ENCODE measurements at places on chromosomes 2 and 18.
A peak's percentile ranks its signal among the peaks of the same experiment; 100 is the strongest.

- no peak for DNase-seq
Measured at GRCh38 chr2:58614219-58614618, 373.1 kb upstream of the FANCL start.

DNA sequence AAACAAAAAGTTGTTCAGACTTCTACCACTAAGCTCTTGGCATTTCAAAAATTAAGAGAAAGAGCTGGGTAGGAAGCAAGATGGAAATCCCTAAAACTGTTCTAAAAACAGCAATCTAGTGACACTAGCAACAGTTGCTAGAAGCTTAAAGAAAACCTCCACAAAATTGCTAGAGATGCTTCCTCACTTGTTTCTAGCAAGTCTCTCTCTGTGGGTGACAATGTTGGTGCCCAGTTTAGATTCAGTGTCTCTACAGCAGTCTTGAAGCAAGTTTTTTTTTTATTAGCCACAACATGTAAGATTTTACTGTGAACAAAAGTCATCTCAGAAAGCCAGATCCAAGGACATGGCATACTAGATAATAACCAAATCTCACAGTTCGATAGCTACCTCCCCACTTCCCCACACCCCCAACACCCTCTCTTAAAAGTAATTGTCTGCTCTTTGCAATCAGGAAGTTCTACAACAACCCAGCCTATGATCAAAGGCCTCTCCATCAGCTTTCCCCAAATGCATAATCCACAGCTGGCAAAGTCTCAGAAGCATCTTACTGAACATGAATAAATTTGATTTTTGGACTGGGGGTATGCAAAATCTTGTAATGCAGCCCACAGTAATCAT, 70.0 kb downstream of the ANKRD44 start:
- no peak for DNase-seq

DNA sequence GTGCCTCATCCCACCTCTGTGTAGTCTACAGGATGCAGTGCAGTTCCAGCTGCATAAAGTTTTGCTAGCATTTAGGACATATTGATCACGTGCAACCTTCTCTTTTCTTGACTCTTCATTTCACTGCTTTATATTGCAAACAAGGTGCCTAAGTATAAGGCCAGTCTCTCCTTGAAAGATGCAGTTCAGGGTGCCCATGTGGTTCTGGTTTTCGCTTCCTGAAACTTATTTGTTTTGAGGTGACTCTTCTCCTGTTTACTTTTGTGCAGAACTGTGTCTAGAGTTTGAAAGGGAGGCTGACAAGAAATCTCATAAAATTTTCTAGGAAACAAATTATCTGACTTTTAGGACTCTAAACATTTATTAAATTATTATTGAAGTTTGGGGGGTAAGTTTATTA, 189.9 kb downstream of the UBE2E3 start:
- no peak for DNase-seq

GRCh38 chr18:11955239-11956029, 25.9 kb upstream of the IMPA2 start:
- no peak for DNase-seq

- no peak for DNase-seq
Measured at GRCh38 chr2:234081970-234082822, 31.7 kb downstream of the SPP2 start.

- peak; percentile 45 for DNase-seq
Measured at GRCh38 chr2:636641-637405, 40.4 kb downstream of the TMEM18 start.

GRCh38 chr2:193153576-193153975, 958.8 kb upstream of the TMEFF2 start:
- DNase-seq = no peak

DNA sequence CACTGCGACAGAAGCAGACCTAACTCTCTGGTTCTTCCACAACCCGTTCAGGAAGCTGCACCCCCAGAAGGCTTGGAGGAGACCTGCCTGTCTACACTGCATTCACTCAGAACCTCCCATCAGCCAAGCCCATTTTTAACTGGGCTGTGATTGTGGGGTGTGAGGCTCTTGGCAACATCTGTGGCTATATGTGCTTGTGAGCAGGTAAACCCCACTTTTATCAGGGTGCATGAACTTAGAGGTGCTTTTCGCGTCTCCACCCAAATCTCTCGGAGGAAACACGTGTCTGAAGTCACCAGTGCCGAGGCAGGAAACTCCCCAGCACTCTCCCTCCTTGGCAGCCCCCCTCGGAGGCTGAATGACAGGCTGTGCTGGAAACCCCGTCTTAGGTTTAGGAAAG, 158.2 kb upstream of the SALL3 start:
- no peak for DNase-seq

DNA sequence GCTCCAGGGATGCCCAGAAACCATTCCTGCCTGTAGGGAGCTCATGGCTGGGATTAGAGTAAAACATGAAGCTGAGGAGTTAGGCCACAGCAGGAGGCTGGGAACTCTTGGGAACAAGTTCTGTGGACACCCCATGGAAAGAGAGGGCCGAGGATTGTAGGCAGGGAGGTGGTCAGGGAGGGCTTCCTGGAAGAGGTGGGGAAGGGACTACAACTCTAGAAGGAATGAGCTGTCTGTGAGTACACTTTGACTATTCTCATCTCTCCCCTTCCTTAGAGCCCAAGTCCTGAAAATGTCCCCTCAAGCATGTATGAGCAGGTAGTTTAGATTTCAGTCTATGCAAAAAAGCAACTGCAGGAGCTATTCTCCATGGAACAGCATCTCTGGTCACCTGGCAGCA, 139.9 kb upstream of the GLI2 start:
- no peak for DNase-seq

- DNase-seq = no peak
Measured at GRCh38 chr2:32963941-32964340, 17.2 kb downstream of the LTBP1 start.

GRCh38 chr18:12060182-12060870, 33.3 kb upstream of the ANKRD62 start:
- DNase-seq = no peak

GRCh38 chr2:106981491-106981890, 95.5 kb upstream of the ST6GAL2 start:
- no peak for DNase-seq

GRCh38 chr18:65922103-65922502, 171.3 kb downstream of the CDH7 start:
- DNase-seq = no peak

- DNase-seq = no peak
Measured at GRCh38 chr2:190378880-190379237, 29.3 kb upstream of the MFSD6 start.

DNA sequence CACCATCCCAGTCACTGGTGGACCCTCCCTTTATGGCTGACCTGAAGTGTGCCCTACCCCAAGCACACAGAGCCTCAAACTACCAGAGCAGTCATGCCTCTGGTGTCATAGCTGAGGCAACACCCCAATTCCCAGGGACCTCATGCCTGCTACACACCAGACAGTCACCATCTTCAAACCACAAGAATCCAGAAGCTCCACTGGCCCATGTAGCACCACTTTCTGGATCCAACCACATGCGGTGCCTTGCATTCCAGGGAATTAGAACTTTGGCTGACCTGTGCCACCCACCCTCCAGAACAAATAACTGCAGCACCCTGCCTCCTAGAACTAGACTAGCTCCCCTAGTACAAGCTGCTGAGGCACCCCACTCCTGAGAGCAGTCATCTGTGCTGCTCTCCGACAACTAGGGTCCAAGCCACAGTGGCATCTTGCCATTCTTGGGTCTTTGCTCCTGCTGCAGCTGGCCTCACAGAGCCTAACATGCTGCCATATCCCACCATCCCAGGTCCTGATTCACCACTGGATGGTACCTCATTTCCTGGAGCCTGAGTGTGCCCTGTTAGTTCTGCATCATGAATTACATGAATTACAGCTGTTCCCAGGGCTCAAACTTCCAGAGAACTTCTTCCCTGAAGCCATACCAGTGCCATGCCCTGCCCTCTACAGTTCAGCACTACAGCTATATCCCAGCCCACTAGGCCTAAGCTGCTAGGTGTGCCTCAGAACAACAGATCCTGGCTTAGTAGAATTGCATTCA, 243.8 kb upstream of the CHST9 start:
- DNase-seq = no peak

DNA sequence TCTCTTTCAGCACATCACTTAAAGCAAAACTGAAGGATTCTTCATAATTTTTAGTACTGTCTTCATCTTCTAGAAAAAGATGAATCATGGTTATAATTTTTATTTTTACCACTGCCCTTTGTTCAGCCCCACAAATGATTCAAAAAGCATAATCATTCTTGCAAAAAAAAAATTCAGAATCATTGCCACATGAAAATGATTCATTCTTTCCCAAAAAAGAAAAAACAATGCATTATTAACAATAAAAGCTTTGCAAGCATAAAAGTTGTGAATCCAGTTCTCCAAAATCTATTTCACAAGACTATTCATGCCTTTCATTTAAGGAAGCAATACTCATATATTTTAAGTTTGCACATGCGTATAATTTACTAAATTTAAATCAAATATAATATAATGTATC, 204.8 kb downstream of the RBM43 start:
- DNase-seq = no peak

- DNase-seq = no peak
Measured at GRCh38 chr2:9276074-9276473, 69.5 kb downstream of the ASAP2 start.

GRCh38 chr2:223771475-223771874, 65.9 kb downstream of the AP1S3 start:
- DNase-seq = no peak

GRCh38 chr2:207051385-207051965, 112.2 kb downstream of the CPO start:
- DNase-seq = no peak

- no peak for DNase-seq
Measured at GRCh38 chr2:25347846-25348245, 6.1 kb upstream of the DNMT3A start.

DNA sequence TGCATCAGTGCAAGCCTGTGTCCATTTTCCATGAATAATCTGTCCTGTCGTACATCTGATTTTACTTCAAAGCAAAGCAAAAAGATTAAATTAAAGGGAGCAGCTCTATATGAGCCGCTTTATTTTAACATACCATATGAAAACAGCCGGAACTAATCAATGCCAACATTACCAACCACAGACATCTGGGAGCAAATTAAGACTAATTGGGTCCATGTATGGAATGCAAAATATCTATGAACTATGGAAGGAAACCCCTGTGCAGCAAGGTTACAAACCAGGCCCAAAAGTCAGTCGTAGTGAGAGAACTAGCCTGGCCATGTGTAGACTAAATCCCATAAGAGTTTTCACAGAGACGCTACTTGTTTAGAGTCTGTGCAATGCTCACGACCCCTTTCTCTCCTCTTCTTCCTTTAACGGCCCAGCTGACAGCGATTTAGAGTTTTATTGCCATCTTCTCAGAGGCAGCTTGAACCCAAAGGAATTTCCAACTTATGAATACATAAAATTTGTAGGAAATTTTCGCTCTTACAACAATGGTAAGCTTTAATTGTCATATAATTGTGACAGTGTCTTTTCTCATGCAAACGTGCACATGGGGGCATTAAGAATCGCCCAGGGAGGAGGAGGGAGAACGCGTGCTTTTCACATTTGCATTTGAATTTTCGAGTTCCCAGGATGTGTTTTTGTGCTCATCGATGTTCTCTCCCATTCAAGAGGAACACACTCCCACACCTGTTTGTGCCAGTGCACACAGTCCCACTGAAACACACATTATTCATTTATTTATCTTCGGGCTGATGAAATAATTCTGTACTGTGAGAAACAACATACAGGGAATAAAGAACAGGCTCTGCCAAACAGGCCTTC, 52.9 kb upstream of the RPL31 start:
- no peak for DNase-seq

GRCh38 chr2:68318914-68319397, 793 bp downstream of the CNRIP1 start:
- DNase-seq = no peak

DNA sequence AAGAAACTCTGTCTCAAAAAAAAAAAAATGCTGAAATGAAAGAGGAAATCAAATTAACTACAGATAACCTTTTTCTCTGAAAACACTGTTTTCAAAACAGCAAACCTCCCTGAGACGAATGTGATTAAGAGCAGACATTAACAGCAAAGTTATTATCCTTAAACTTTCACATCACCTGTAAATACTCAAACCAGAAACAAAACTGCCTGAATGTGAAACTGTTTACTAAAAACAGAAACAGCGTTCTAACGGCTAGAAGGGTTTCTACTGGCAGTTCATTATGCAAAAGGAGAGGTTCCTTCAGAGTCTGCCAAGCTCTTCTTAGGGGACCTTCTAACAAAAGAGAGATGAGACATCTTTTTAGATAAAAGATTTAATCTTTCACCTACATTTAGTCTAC, 45.9 kb downstream of the PNO1 start:
- no peak for DNase-seq

GRCh38 chr18:31203096-31203793, 40.6 kb upstream of the DSC1 start:
- DNase-seq = no peak

DNA sequence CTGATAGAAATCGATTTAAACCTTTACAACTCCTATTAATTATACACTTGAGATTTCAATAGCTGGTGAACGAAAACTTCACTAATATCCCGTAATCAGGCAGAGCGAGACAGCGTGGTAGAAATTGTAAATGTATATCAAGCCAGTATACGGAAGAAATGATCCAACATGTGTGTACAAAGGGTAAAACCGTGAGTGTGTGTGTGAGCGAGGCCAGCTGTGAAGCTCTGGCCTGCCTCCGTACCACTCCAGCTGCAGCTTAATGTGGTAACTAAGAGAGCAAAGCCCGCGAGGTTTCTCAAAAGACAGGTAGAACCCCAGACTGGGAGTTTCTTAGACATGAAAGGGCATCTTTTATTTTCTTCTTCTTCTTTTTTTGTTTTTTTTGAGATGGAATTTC, 52.3 kb upstream of the ZNF516 start:
- DNase-seq = no peak

- no peak for DNase-seq
Measured at GRCh38 chr2:143696651-143697050, 567.4 kb downstream of the ARHGAP15 start.

- no peak for DNase-seq
Measured at GRCh38 chr2:37459095-37459981, 114.9 kb downstream of the QPCT start.

GRCh38 chr18:43009674-43010073, 105.8 kb downstream of the RIT2 start:
- DNase-seq = no peak

DNA sequence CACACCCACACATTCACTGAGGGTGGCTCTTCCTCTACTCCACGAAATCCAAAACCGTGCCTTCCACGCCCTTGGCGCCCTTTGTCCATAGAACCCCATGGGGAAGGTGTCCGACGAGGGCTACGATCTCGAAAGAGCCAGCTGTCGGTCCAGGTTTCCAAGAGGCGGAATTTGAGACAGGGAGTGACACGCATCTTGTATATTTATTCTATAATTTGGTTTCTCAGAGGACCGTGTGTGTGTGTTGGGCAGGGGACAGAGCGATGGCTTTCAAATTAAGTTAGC, 726 bp downstream of the C2orf69 start:
- DNase-seq = no peak

GRCh38 chr18:35215026-35215425, 25.8 kb upstream of the ZNF397 start:
- DNase-seq = no peak

All from stimulated activated CD4-positive, alpha-beta T cell treated with anti-CD3 and anti-CD28 coated beads, TNF-alpha, amount 100 ng/mL, for 24 hours (primary cell).